Stimulated activated CD8-positive, alpha-beta memory T cell treated with anti-CD3 and anti-CD28 coated beads, Interleukin-4, amount 100 ng/mL, for 4 hours (primary cell): ENCODE measurements at places on chromosomes 3 and 15.

- DNase-seq = no peak
Measured at GRCh38 chr3:57968501-57968900, 39.7 kb upstream of the FLNB start.

DNA sequence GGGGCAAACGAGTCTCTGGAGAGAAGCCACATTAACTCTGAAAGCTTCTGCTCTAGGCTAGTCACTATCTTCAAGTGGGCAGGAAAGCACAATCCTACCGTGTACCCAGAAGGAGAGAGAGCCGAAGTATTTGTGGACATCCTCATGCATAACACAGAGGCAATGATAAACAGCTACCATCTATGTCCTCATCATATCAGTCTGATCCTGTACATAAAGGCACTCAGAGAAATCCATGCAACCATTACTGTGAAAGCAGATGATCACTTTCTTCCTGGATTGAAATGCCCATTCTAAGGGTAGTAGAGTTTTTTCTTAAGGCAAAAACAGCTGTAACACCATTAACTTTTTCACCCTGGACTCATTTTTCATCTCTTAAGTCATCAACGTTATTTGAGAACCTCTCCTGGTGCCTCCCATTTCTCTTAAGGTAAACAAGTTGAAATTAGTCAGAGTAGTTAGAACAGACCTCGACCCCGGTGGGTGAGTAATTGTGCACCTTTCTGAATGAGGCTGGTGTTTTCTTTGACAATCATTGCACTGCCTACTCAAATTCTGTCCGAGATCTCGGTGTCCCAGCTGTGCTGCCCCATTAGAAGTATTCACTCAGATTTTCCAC is 327.4 kb downstream of the SHQ1 start:
- no peak for DNase-seq

DNA sequence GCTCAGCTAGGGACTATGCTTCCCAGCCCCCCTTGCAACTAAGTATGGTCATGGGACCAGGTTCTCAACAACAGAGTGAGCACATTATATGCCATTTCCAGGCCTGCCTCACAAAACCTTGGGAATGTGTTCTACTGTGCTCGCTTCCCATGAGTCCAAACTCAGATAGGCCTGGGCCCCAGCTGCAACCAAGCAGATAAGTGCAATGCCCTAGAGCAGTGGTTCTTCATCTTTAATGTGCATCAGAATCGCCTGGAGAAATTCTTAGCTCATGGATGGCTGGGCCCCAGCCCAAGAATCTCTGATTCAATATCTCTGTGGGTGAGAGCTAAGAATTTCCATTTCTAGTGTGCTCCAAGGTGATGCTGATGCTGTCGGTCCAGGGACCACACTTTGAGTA is 27.5 kb upstream of the TBC1D21 start:
- no peak for DNase-seq

- no peak for DNase-seq
Measured at GRCh38 chr15:92709110-92709790, 53.7 kb upstream of the FAM174B start.

DNA sequence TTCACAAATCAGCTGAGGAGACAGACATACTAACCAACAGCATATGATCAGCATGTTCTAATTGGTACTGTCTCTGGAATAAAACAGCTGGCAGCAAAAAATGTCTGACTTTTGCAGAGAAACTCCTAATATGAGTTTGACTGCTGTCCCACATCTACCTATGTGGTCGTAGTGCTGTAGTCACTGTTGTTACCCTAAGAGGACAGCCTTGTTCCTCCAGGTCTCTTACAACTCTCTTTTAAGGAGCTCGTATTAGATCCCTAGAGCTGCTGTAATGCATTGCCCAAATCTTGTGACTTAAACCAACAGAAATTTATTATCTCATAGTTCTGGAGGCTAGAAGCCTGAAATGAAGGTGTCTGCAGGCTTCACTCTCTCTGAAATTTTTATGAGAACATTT is 92.1 kb downstream of the TGFBR2 start:
- no peak for DNase-seq

GRCh38 chr3:42769477-42770131 is 3.4 kb downstream of the CCDC13 start:
- DNase-seq = no peak

- DNase-seq = no peak
Measured at GRCh38 chr3:59246719-59247401, 197.0 kb upstream of the CFAP20DC start.

DNA sequence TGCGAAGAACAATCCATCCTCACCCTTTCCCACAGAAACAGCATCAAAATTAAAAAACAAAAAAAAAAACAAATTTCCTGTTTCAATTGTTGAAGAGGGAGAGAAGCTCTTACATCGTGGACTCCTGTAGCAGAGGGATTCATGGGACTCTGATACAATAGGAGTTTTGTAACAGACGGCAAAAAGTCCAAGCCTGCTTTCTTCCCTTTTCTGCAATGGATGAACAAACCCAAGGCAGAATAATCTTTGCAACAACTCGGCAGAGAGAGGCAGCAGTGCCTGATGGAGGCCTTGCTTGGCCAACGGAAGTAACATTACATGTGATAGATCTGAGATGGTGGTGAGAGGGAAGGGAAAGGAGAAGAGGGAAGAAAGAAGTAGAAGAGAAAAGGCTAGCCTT is 26.9 kb downstream of the CCR4 start:
- no peak for DNase-seq

- no peak for DNase-seq
Measured at GRCh38 chr3:155778462-155778861, 27.6 kb downstream of the C3orf33 start.

GRCh38 chr3:183491923-183492848 is 63.3 kb downstream of the KLHL6 start:
- no peak for DNase-seq
